ENCODE measurements at places on chromosomes 5 and 9. TPM values are rescaled to one million over a fixed set of nuclear protein-coding genes. Genes with fewer than 3 reads are reported as not detected.

DNA sequence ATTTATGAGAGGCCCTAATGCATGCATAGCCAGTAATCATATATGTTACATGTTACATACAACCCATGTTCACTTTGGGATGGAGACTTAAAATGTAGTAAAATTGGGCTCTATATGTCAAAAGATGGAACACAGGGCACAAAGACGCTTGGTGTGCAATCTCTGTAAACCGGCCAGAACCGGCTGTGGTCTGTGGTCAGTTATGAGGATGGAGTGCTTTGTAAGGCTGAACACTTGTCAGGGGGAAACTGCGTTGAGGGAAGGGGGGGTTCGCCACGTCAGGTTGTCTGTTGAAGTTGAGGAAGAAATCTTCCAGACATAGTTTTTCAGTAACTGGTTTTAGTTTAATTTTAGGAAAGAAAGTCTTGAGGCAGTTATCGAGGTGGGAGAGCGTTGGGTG lies 2.7 kb upstream of the CKMT2 start:
- no peak for DNase-seq

GRXCR2 gene
- total RNA-seq: not detected

DNA sequence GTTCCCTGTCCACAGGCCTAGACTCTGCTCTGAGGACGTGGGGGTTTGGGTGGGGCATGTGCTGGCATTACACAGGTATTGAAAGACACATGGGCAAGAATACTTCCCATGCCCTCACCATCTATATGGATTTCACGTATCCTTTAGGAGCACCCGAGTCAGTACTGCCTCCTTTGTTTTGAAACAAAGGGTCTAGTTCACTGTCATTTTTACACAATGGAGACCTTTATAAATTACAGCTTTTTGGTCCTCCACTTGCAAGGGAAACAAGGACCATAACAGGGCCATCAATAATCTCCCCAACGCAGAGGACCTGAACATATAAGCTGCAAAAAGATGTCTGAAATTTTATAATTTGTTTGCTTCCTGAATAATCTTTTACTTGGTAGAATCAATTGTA lies 24.9 kb upstream of the CRHBP start:
- no peak for DNase-seq

GRCh38 chr5:79845448-79846197 lies 145.4 kb downstream of the MTX3 start:
- no peak for DNase-seq

GRCh38 chr5:57416278-57416994 lies 66.2 kb downstream of the ACTBL2 start:
- DNase-seq: no peak

GRCh38 chr5:58149345-58149744 lies 310.5 kb downstream of the PLK2 start:
- DNase-seq: no peak

ATG10 gene
- 11.5 TPM for total RNA-seq

GRCh38 chr5:141617128-141617527 lies 1.7 kb downstream of the DIAPH1 start:
- DNase-seq: no peak

- no peak for DNase-seq
Measured at GRCh38 chr9:129583308-129584038, 37.4 kb downstream of the C9orf50 start.

DNA sequence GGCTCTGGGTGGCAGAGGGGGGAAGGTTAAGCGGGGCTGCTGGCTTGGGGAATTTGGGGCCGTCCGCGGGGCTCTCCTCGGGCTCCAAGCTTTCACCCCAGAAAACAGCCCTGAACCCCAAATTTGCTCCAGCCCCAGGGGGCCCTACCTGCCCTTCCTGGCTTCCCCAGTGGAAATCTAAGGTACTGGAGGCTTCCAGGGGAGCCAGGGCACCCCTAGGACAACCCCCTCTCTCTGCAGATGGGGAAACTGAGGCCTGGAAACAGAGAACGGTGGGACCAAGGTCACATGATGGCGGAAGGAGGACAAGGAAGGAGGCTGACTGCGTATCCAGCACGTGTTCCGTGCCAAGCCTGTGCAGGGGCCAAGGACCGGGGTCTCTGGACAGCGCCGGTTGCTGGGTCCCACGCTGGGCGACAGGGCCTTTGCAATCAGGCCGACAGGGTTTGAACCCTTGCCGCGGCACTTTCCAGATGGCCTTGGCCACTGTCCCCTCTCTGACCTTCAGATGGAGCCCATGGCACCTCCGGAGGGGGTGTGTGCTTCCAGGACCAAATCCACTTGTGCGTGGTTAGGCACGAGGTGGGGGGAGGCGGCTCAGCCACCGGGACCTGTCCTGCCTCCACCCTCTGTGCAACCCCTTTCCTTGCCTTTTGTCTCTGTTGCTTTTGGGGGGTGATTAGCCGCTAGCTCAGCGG lies 183.1 kb downstream of the C9orf50 start:
- DNase-seq: no peak

GRCh38 chr5:142934051-142934762 lies 164.0 kb downstream of the ARHGAP26 start:
- no peak for DNase-seq

STC2 gene
- 10.9 TPM for total RNA-seq

DNA sequence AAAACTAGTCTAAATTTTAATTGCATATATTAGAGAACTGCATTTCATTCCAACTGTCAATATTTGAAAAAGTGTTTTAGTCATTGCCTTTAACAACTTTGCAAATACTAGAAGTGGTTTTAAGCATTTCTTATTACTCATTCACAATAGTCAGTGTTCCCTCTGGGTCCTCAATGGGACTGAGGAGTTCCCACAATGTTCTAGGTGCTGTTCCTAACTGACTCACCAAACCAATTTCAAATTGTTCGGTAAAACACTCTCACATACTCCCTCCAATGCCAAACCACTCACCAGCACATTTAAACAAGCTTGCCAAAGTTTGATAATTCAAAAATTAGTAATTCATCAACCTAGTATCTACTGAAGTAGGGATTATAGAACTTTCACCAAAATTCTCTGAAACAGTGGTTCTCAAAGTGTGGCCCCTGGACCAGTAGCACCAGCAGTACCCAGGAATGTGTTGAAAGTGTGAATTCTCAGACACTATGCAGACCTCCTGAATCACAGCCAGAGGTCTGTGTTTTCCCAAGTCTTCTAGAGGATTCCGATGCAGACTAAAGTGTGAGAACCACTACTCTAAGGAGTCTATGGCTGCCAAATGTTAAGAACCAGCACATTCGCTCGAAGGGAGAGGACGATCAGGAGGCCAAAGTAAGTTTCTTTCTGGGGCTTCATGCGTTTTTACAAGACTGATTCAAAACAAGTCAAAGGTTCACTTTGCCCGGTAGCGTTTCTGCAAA lies 72.8 kb downstream of the APBA1 start:
- no peak for DNase-seq
